Thymus (tissue), 14 donors: ENCODE measurements at places on chromosomes 2 and 18. TPM values are rescaled to one million over a fixed set of nuclear protein-coding genes. Genes with fewer than 3 reads are reported as not detected.

Gene CNGA3
- 0.05 TPM for polyA plus RNA-seq

Gene PPP1R7
- polyA plus RNA-seq = 63.7 TPM

Gene B3GNT7
- polyA plus RNA-seq = 1.8 TPM

Gene REG3G
- 0.73 TPM for polyA plus RNA-seq

DNA sequence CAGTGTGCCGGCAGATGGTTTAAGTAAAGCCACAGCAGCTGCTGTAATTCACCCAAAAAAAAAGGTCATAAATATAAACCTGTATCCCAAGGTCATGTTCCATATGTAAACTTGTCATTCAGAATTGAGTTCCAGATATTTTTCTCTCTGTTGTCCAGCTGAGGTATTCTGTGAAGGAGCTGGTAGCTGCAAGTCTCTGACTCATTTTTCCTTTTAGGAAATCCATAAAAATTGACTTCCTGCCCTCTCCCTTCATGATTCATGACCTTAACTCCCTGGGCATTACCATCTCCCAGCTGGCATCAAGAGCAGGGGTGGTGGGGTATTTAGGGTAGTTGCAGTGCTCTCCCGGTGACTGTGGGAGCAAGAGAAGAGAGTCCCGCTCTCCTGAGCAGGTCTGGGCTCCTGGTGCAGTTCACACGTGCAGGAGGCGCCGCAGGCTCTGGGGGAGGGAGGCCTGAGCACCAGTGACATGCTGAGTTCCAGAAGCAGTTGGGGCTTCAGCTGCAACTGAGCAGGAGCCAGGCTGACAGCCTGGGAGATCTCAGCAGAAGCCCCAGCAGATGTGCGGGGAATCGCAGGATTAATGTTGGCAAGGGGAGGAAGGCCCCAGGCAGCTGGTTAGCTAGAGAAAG lies 192.6 kb downstream of the MGAT5 start:
- DNase-seq = no peak

Gene SP9
- 0.07 TPM for polyA plus RNA-seq

- no peak for DNase-seq
Measured at GRCh38 chr2:39188960-39189494, 54.7 kb downstream of the CDKL4 start.

DNA sequence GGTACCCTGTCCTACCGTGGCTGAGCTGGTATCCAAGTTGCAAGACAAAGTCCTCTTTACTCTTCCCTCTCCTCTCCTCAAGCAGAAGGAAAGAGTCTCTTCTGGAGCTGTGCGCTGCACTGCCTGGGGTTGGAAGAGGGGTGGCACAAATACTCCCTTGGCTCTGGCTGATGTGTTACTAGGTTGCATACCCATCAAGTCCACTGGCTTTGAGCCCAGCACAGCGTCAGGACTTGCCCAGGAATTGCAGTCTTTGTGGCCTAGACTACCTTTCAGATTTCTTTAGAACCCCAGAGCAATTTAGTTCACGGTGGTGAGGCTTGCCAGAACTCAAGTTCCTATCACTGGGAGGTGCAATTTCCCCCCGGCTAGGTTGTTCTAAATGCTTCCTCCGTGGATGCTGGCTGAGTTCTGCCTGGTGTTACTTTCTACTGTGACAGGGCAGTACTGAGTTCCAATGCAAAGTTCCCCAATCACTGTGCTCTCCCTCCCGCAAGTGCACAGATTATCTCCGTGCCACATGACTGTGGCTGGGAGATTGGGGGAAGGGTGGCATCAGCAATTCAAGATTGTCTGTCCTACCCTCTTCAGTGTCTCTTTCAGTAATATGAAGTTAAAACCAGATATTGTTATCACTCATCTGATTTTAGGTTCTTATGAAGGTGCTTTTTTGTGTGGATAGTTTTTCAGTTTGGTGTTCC lies 13.4 kb downstream of the MYO3B start:
- no peak for DNase-seq
